ENCODE measurements at places on chromosomes 4 and X.

DNA sequence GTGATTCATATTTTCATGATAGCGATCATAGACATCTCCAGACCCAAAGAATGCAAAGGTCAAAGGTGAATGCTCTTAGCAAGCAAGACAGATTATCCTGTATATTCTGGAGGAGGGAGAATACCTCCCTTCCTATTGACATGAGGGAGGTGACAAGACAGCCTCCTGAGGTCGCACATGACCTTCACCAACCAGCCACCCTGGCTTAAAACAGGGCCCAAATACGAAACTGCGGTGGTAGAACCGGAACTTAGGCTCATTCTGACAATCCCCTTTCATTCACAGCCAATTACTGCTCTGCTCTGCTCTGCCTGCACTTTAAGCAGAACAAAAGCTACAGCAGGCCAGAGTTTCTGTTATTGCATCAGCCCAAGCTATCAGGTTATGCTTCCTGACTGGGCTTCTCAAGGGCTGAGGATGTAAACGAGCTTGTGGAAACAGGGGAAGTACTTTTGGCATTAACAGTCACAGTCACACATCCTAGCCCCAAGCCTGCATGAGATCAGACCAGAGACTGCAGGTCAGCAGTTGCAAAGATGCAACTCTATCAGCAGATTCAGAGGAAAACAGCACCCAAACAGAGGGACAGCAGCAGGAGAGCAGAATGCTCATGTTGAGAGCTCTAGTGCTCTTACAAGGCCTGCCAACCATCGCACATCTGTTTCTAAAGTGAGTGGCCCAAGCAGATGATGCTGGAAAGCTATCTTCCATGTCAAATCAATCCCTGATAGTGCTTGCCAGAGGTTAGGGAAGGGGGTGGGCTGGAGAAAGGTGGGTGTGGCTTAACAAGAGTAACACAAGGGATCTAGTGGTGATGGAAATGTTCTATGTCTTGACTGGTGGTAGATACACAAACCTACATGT, 51.3 kb upstream of the MAP3K15 start:
- no peak for DNase-seq

DNA sequence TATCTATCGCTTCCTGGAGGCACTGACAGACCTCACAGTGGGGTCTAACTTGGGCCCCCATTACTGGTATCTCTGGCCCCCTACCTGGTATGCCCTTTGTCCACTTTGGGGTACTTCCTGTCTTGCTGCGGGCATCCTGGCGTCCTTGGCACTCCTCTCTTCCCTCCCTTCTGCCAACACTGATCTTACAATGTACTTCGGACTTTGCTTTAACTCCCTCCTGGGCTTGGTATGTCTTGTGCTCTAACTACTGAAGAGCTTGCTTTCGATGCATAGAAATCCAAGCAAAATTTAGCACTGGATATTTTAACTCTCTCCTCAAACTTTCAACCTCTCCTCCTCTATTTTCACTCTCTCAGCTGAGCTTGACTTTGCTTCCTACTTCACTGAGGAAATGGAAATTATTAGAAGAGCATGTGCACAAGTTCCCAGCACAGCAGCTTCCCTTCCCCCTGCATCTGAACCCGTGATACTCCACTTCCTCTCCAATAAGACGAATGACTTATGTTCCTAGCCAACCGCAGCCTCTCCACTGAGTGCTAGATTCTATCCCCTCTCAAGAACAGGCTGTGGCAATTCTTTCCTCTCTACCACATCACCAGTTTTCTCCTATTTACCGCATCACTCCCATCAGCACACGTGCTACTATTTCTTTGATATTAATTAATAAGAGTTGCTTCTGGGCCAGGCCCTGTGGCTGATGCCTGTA, 52.9 kb downstream of the SUPT20HL2 start:
- no peak for DNase-seq

DNA sequence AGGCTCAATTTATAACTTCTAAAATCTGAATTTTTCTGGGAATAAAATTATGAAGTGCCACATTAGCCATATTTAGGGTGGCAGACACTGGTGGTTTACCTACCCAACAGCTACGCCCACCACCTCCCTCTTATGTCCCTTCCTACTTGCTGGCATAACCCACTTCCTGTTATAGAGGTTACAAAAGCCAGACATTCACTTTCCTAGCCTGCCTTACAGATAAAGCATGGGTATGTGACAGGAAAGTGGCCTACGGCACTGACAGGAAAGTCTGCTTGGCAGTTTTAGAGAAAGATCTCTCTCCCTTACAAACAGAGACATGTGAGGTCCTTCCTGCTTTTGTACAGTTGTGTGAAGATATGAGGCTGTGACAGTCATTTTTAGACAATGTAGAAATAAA, 12.4 kb downstream of the DDX53 start:
- no peak for DNase-seq

GRCh38 chr4:83232082-83232481, 52.5 kb downstream of the COQ2 start:
- no peak for DNase-seq

- DNase-seq, result no peak
Measured at GRCh38 chr4:131258361-131258760, 1890.7 kb upstream of the PCDH10 start.

GRCh38 chr4:113293043-113293560, 243.6 kb downstream of the ANK2 start:
- peak; percentile 43 for DNase-seq

GRCh38 chr4:18636001-18636585, 614.5 kb upstream of the LCORL start:
- no peak for DNase-seq

DNA sequence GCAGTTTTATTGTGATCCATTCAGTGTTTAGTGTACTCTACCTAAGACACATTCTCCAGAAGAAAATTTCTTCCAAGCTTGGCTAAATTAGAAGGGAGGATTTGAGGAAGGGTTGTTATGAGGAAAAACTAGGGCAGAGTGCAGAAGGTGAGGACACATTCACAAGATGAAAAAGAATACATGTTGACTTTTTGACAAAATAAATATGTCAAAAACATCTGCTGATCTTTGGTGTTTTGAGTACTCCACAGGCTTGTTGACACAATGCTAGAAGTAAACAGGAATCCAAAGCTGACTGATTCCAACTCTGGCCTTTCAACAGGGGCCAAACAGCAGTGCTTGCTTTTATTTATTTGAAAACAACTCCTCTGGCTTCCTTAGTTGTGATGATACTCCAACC, 125.8 kb upstream of the SLC7A11 start:
- no peak for DNase-seq

DNA sequence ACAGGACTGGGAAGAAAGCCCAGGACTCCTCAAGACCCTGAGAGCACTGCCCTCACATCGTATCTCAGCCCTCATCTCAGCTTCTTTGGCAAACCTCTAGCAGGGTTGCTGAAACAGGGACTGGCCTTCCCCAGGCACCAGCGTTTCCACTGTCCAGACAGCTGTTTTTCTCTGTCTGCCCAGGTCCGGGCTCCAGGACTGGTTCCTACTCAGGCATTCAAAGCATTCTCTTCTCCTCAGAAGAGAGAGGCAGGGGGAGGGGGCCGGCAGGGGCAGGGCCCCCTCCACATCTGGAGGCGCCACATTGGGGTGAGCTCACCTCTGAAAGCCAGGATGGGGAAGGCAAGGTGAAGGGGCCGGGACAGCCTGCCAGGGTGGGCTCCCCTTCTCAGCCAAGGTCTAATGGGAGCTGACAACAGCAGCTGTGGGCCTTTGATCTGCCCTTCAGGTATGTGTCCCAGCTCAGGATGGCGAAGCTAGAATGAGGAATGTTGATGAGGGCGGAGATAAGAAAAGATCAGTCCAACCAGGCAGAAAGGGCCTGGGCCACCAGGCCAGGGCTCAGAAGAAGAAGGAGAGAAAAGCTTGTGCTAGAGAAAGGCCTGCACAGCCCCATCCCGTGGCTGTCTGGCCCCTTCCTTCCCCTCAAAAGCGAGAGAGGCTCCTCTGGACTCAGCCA, 60.4 kb downstream of the PJA1 start:
- DNase-seq, result no peak

GRCh38 chrX:123983240-123983639, 21.7 kb downstream of the STAG2 start:
- no peak for DNase-seq

Data from right cardiac atrium (tissue), 5 donors.